ENCODE measurements at places on chromosomes 2 and 18.

- H3K4me1 ChIP-seq: peaks cover 11% of the 10 kb centered on the region
- H3K27me3 ChIP-seq: no peaks in the 10 kb centered on the region
- H3K4me3 ChIP-seq: no peak overlapping the region
- no peaks in the 10 kb centered on the region for H3K36me3 ChIP-seq
Measured at GRCh38 chr18:64850791-64851190, 701.9 kb upstream of the LINC00305 start.

GRCh38 chr2:154125891-154126290 is 254.2 kb downstream of the GALNT13 start:
- H3K27me3 ChIP-seq: no peaks in the 10 kb centered on the region
- no peak overlapping the region for H3K4me3 ChIP-seq
- H3K4me1 ChIP-seq: no peaks in the 10 kb centered on the region
- H3K36me3 ChIP-seq: peaks cover 10% of the 10 kb centered on the region

- H3K27me3 ChIP-seq: no peaks in the 10 kb centered on the region
- no peak for DNase-seq
- H3K4me3 ChIP-seq: no peak overlapping the region
- H3K4me1 ChIP-seq: peaks cover 36% of the 10 kb centered on the region
- H3K36me3 ChIP-seq: no peaks in the 10 kb centered on the region
- H3K27ac ChIP-seq: no peak overlapping the region
Measured at GRCh38 chr2:150429384-150429961, 58.0 kb downstream of the RND3 start.

GRCh38 chr2:16013359-16013911 is 73.1 kb downstream of the MYCN start:
- peaks cover 57% of the 10 kb centered on the region for H3K4me1 ChIP-seq
- peak overlapping the region; percentile 99 for H3K27ac ChIP-seq
- peak; percentile 80 for DNase-seq
- peak overlapping the region; percentile 49 for H3K4me3 ChIP-seq

DNA sequence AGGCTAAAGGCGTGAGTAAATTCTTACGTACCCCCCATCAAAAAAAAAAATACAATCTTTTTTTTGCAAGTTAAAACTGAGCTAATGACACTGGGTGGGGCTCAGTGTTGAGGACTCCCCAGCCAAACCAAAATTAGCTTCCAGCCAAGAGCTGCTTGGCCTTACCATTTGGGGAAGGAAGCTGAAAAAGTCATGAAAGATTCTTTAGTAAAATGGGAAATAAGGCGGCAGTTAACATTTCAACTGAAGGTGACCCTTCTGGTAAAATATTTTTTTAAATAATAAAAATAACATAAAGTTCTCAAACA is 16.4 kb downstream of the SMAD7 start:
- H3K4me1 ChIP-seq: peaks cover 95% of the 10 kb centered on the region
- peak overlapping the region; percentile 99 for H3K27ac ChIP-seq
- no peaks in the 10 kb centered on the region for H3K27me3 ChIP-seq
- peaks cover 4% of the 10 kb centered on the region for H3K36me3 ChIP-seq
- DNase-seq: no peak
